ENCODE measurements at places on chromosomes 12 and 14. TPM values are rescaled to one million over a fixed set of nuclear protein-coding genes. Genes with fewer than 3 reads are reported as not detected.

COCH gene
- total RNA-seq: 27.8 TPM

SIX4 gene
- total RNA-seq: 11.3 TPM

ESPL1 gene
- 12.3 TPM for total RNA-seq

ADAM21 gene
- total RNA-seq: not detected

CLEC2B gene
- 0.38 TPM for total RNA-seq

SMIM41 gene
- not detected for total RNA-seq

MYBPC1 gene
- total RNA-seq: 0.15 TPM

ABCC9 gene
- 42.3 TPM for total RNA-seq

- no peak for DNase-seq
Measured at GRCh38 chr14:23590198-23590597, 11.6 kb upstream of the JPH4 start.

- DNase-seq: no peak
Measured at GRCh38 chr14:49545071-49545470, 41.1 kb downstream of the RPS29 start.

- DNase-seq: no peak
Measured at GRCh38 chr12:122523280-122523679, 3.5 kb downstream of the RSRC2 start.

DNA sequence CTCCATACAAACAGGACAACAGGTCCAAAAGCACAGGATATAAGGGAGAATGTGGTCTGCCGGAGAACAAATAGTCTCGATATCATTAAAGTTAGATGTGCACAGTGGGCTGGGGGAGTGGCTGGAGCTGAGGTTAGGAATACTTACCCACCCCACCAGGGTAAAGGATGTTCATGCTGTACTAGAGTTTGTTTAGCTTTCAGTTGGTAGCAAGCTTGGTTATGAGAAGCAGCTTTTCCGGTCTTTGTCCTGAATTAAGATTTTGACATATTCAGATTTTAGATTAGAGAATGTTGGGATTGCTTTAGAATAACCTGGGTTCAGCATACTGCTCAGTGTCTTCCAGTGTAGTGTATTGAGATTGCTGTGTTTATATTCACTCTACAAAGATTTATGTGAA lies 16.7 kb downstream of the RASSF8 start:
- no peak for DNase-seq

DNA sequence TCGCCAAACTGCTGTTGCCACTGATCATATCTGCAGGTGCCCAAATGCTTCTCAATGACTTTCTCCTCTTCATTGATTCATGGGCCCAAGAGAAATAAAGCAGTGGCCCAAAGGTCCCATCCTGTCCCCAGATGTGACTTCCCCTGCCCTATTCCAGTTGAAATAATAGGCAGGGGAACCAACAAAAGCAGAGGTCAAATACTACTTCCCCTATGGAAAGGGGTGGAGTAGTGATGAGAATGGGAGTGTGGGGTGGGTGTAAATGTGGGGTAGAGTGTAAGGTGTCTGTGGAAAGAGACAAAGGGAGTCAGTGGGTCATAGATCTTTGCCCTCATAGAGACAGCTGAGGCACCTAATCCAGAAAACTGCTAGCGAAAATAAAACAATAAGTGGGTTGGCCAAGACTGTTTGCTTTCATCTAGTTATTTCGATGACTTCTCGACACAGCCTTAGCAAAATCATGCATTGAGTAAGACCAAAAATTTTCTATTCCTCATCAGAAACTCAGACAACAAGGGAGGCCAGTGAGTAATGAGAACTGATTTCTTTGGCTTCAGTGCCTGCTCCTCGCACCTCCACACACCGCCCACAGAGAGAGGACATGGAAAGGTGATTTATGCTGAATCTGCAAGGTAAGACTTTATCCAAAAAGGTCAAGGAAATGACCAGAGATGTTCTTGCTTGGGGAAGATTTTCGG lies 10.9 kb upstream of the IL22 start:
- no peak for DNase-seq

- no peak for DNase-seq
Measured at GRCh38 chr12:90999527-90999926, 5.2 kb downstream of the EPYC start.

- no peak for DNase-seq
Measured at GRCh38 chr12:10304161-10304574, 3.5 kb upstream of the KLRD1 start.

DNA sequence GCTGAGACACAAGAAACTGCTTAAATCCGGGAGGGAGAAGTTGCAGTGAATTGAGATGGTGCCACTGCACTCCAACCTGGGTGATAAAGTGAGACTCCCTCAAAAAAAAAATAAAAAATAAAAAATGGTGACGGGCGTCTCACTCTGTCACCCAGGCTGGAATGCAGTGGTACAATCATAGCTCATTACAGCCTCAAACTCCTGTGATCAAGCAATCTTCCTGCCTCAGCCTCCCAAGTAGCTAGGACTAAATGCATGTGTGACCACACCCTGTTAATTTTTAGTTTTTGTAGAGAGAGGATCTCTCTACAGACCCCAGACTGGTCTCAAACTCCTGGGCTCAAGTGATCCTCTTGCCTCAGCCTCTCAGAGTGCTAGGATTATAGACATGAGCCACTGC lies 9.1 kb downstream of the SNX6 start:
- DNase-seq: no peak

DNA sequence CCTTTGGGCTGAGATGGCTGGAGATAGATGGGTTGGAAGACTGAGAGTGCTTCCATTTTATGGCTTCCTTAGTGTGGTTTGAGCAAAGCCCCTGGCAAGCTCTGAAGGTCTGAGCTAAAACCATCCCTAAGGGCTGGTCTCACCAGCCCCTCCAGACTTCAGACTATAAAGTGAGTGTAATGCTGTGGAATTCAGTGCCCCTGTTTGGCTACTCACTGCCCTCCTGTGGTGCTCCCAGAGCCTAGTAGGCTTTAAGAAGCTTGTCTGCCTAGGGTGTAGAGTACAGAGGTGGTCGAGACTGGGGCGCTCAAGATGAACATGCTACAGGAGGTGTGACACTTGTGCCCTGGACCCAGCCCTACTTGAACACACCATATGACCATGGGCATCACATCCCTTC lies 246.7 kb upstream of the FKBP4 start:
- DNase-seq: no peak

GRCh38 chr14:31292937-31293616 lies 85.5 kb upstream of the HECTD1 start:
- DNase-seq: no peak

GRCh38 chr12:132204793-132205270 lies 60.6 kb downstream of the NOC4L start:
- no peak for DNase-seq

DNA sequence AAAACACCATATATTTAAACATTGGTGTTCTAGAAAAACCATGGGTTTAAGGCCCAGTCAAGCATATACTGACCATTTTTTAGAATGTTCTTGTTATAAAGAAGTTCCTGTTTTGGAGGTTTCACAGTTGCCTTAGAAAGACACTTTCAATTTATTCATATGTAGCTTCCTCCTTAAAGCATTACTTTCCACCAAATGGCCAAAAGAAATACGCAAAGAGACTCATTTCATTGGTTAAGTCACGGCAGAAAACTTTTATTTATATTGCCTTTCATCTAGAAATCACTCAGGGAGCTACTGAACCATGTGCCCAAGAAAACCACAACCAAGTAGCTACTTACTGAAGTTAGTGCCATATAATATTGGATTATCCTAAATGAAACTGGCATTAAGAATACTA lies 40.0 kb downstream of the MYBPC1 start:
- DNase-seq: no peak

GRCh38 chr12:14612898-14613445 lies 45.3 kb upstream of the PLBD1 start:
- DNase-seq: no peak

DNA sequence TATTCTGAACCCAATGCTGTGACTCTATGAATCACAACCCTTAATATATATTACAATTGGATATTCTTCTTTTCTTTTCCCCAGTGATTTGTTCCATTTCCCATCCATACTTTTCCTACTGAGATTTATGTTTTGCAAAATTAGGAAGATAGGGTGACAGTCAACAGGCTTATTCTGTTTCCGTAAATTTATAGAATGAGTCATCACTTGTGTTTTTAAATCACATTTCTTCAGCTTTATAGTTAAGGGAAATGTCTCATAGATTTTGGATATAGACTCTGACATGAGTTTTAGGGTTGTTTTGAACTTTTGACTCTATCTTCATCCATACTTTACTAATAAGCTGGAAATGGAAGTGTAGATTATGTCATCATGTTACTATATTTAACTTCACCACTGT lies 661.6 kb upstream of the FBXO33 start:
- no peak for DNase-seq

- peak; percentile 36 for DNase-seq
Measured at GRCh38 chr14:74302152-74302628, 544 bp downstream of the ABCD4 start.

GRCh38 chr12:107221913-107222312 lies 128.6 kb upstream of the CRY1 start:
- DNase-seq: no peak

GRCh38 chr12:21648378-21648777 lies 9.3 kb downstream of the LDHB start:
- DNase-seq: no peak

GRCh38 chr12:29492891-29493290 lies 4.6 kb downstream of the OVCH1 start:
- no peak for DNase-seq

DNA sequence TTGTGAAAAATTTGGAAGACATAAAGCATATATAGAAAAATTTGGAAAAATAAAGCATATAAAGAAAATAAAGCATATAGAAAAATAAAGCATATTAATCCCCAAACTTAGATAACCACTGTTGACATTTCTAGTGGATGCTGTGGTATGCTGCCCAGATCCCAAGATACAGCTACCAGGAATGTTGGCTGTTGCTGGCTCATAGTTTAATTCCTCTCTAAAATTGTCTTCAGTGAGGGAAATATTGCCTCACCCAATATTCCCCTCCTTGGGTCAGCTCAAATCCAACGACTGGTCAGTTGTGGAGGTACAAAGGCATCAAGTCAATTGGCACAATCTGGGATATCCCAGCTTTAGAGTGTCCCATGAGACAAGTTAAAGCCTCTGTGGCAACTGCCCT lies 10.1 kb upstream of the KICS2 start:
- no peak for DNase-seq

All from NCI-H460 (cell line).